Choroid plexus epithelial cell (primary cell): ENCODE measurements at places on chromosomes 12 and 14.

- no peak for DNase-seq
These were observed 29.8 kb upstream of the LTBP2 start for GRCh38 chr14:74641601-74642391.

DNA sequence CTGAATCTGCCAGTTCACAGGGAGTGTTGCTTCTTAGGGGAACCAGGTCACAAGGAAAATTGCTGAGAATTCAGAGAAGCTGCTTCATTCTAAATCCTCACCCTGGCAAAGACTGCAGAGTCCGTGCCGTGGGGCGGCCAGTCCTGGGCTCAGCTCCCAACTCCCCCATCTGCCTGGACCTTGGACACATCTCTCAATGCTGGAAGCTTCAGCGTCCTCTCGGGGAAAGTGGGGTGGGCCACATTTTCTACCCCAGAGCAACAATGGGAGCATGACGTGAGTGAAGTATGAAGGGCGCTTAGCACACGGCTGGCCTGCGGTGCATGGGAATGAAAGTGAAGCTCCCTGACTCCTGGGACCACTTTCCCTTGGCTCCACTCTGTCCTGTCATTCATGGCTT is 31.2 kb downstream of the HVCN1 start:
- no peak for DNase-seq

GRCh38 chr12:103431387-103431786 is 64.4 kb downstream of the C12orf42 start:
- no peak for DNase-seq

GRCh38 chr14:88323086-88323522 is at the start of gene KCNK10:
TSS of gene KCNK10 (minus strand) at chr14:88323269. CDS start at chr14:88322798, 471 bp downstream.
- no peak for DNase-seq

DNA sequence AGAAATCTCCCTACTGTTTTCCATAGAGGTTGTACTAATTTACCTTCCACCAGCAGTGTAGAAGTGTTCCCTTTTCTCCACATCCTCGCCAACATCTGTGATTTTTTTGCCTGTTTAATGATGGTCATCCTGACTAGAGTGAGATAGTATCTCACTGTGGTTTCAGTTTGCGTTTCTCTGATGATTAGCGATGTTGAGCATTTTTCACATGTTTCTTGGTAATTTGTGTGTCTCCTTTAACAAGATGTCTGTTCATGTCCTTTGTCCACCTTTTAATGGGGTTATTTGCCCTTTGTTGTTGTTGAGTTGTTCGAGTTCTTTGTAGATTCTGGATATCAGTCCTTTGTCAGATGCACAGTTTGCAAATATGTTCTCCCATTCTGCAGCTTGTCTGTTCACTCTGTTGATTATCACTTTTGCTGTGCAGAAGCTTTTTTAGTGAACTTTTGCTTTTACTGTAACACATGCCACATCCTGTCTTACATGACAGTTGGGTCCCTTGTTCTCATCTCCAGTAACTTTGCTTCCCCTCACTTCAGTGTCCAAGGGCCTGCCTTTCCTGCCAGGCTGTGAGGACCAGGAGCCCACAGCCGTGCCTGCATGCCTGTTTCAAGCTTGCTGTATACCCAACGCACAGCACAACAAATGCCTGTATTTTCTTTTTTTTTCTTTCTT is 64.9 kb downstream of the SPRING1 start:
- DNase-seq = no peak
